ENCODE measurements at places on chromosomes 11 and 22.

GRCh38 chr11:74646215-74646614 is 53.8 kb downstream of the POLD3 start:
- no peak for DNase-seq

- no peak for DNase-seq
Measured at GRCh38 chr11:59728154-59728553, 14.5 kb upstream of the OR10V1 start.

DNA sequence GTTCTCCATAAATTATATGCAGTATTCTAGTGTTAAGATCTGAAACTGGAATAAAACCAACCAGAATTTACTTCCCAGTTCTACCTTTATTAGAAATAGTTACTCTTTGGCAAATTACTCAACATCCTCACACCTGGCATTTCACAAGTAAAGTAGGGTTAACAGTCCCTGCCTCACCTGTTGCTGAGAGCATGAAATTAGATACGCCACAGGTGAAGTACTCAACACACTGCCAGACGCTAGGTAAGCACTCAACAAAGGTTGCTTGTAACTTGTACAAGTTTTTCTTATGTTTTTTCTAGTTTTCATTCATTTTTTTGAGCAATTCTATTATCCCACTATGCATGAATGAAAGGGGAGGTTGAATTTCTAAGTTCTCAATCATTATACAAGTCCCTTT is 267.6 kb upstream of the ARHGAP42 start:
- DNase-seq, result no peak

DNA sequence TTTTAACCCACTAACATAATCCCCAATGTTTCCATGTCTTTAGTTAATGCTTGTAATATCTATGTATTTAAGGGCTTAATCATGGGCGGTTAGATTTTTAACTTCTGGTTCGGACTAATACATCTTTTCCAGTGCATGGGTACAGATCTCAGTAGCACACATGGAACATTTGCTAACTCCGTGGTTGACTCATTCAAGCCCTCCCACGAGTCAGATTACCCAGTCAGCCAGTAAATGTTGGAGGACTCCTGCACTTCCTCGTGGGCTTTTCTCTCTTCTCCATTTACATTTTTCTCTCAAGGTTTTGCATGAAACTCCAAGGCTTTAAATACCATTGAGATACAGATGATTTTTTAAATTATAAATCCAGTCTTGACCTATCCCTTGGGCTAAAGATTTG is 313.9 kb downstream of the ST3GAL4 start:
- no peak for DNase-seq

DNA sequence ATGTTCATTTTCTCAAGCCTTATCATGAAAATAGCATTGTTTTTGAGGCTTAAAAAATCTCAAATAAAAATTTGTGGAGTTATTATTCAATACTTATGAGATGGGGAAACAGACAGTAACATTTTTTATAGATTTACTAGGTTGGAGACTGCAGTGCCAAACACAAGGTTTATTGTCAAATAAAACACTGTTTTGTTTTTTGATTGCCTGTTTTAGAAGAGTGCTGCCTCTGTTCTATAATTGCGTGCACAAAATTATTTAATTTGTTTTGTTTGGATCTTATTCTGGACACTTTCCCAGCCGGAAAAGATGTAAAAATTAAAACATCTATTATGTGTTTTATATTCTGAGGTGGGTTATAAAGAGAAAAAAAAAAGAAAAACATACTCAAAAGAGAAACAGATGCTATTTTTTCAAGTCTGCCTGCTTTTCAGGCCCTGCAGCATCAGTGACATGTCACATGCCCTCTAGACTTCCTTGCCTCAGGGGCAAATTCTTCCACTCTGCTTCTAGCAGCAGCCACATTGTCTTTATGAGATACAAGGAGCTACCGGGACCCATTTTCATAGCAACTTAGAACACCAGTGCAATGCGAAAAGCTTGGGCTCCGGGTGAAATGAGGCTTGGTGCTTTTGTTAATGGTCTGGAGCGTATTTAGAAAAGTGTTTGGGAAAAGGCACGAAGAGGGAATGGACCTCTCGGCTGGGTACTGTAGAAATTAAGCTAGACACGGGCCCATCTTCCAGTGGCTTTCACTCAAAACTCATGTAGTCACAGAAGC is 77.5 kb downstream of the EFCAB6 start:
- DNase-seq, result no peak

DNA sequence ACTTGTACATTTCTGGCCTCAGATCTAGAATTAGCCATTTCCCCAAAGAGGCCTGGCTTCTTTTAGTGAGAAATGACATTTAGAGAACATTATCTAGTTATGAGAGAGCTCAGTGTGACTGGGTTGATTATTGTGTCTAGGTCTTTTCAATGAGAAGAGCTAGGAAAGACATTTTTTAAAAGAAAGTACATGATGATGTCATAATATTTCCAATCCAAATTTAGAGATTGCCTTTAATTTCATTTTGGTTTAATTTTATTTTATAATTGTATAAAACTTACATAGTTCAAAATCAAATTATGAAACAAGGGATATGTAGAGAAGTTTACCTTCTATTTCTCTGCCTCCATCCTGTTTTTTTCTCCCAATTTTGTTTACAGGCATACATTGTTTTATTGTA is 354.9 kb downstream of the TMEM135 start:
- DNase-seq, result no peak

GRCh38 chr11:12448131-12448939 is 71.0 kb downstream of the PARVA start:
- DNase-seq, result no peak

- DNase-seq, result no peak
Measured at GRCh38 chr11:118740892-118741291, 50.1 kb downstream of the DDX6 start.

GRCh38 chr11:43686207-43686606 is 5.7 kb downstream of the HSD17B12 start:
- no peak for DNase-seq

DNA sequence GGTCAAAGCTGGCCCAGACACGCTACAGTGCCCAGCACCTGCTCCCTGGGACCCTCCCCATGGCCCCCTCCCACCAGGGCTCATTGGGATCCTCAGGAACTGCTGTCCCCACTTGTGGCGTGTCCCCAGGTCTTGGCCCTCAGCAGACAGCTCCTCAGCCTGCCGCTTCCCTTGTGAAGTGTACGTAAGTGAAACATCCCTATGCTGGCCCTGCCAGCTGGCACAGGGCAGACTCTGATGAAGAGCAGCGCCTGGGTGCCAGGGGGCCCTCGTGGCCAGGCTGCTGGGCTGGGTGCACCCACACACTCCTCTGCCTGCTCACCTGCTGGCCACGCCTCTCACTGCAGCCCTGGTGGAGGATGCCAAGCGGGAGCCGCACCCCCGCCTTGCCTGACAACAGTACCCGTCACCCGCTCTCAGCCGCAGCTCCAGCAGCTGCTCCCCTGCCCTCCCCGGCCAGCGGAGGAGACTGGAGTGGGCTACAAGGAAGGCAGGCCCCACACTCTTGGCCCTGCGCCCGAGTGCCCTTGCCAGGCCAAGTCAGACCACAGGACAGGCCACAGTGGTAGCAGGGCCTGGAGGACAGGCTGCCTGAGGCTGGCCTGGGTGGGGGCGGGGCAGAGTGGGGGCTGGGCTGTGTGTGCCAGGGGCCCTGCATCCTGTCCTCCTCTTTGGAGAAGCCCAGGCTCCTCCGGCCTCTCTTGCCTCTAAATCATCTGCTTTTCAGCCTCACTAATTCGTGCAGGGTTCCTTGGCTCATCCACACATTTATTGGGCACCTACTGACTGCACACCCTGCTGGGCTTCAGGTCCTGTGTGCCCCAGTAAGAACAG is 39.5 kb downstream of the IGF2 start:
- DNase-seq, result no peak

GRCh38 chr22:33166206-33166605 is 108.0 kb upstream of the SYN3 start:
- no peak for DNase-seq

DNA sequence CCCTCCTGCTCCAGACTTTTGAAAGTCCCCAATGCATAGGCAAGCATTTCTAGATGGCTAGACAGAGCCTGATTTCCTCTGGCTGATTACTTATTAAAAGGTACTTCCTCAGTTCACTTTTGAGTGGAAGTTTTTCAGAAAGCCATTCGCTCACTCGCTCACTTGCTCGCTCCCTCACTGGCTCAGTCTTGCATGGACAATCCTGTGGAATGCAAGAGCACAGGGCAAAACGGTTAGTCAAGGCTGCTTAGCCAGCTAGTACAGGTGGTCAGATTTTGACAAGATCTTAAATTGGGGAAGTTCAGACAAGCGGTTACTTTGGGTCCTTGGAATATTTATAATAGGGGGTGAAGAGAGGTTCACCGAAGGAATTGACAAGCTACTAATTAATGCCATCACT is 101.0 kb downstream of the ARL14EP start:
- DNase-seq, result no peak

- DNase-seq, result no peak
Measured at GRCh38 chr22:19107730-19108074, 14.5 kb downstream of the DGCR2 start.

GRCh38 chr22:23065069-23065451 is 5.3 kb upstream of the GNAZ start:
- DNase-seq, result no peak

GRCh38 chr11:1922481-1923081 is 3.1 kb downstream of the TNNT3 start:
- DNase-seq, result no peak

DNA sequence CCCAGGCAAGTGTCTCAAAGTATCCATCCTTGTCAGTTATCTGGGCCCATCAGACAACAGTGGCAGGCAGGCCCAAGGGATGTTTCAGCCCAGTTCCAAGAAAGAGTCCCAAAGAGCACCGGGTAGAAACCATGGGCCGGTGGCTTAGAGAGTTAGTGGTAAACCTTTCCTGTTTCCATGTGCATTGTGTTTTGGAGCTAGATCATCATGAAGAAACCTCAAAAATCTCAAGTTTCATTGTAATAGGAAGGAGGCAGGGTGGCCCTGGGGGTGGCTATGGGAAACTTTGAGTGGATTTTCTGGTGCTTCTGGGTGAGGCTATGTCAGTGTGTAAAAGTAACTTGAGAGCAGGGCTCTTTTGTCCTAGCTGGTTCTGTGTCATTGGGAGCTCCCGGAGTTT is 68.1 kb downstream of the UBASH3B start:
- DNase-seq, result no peak
